ENCODE measurements at places on chromosomes 5 and 9. TPM values are rescaled to one million over a fixed set of nuclear protein-coding genes. Genes with fewer than 3 reads are reported as not detected.

Gene LAMC3
- not detected for polyA plus RNA-seq

Gene VLDLR
- polyA plus RNA-seq = 29.0 TPM

Gene FOXD4L6
- not detected for polyA plus RNA-seq

Gene RLN1
- 0.11 TPM for polyA plus RNA-seq

Gene ISL1
- polyA plus RNA-seq = not detected

Gene GLRA1
- polyA plus RNA-seq = not detected

Gene LCN1
- not detected for polyA plus RNA-seq

Gene TMEM252
- polyA plus RNA-seq = not detected

Gene TAF1L
- polyA plus RNA-seq = not detected

Gene SLC6A19
- not detected for polyA plus RNA-seq

Gene TMEM203
- 44.2 TPM for polyA plus RNA-seq

Gene FKBP15
- 28.5 TPM for polyA plus RNA-seq

Gene SNCAIP
- polyA plus RNA-seq = 10.7 TPM

Gene PROB1
- 0.25 TPM for polyA plus RNA-seq
